ENCODE measurements at places on chromosomes 13 and 19. TPM values are rescaled to one million over a fixed set of nuclear protein-coding genes. Genes with fewer than 3 reads are reported as not detected.

SLC27A5 gene
- 8.8 TPM for total RNA-seq

KLK6 gene
- total RNA-seq, result not detected

ATP12A gene
- not detected for total RNA-seq

- H3K27me3 ChIP-seq, result no peaks in the 10 kb centered on the region
- DNase-seq, result no peak
- H3K27ac ChIP-seq, result no peak overlapping the region
- peaks cover 16% of the 10 kb centered on the region for H3K36me3 ChIP-seq
- no peak overlapping the region for H3K4me3 ChIP-seq
Observed at GRCh38 chr19:3053218-3053621, 9.1 kb downstream of the TLE5 start.

GRCh38 chr13:73168953-73169401 is 110.2 kb downstream of the KLF5 start:
- H3K4me3 ChIP-seq, result no peak overlapping the region
- DNase-seq, result no peak
- peaks cover 13% of the 10 kb centered on the region for H3K4me1 ChIP-seq

DNA sequence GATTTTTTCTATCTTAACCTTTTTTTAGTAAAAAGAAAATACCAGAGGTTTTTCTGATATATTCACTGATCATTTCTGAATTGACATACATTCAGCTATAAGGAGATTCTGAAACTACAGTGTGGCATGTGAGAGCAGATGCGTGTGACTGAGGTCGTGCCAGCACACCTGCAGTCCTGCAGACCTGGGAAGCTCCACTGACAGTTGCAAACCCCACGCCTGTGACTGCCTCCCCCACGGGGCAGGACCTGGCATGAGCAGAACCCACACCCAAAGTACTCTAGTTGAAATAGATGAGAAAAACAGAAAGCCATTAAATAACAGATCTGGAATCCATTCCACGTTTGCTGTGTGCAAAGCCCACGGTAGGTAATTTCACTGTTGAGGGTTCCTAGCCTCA is 80.7 kb downstream of the TEX29 start:
- no peak overlapping the region for H3K27ac ChIP-seq
- DNase-seq, result no peak
- no peaks in the 10 kb centered on the region for H3K4me1 ChIP-seq
- H3K4me3 ChIP-seq, result no peak overlapping the region
- peaks cover 17% of the 10 kb centered on the region for H3K27me3 ChIP-seq

DNA sequence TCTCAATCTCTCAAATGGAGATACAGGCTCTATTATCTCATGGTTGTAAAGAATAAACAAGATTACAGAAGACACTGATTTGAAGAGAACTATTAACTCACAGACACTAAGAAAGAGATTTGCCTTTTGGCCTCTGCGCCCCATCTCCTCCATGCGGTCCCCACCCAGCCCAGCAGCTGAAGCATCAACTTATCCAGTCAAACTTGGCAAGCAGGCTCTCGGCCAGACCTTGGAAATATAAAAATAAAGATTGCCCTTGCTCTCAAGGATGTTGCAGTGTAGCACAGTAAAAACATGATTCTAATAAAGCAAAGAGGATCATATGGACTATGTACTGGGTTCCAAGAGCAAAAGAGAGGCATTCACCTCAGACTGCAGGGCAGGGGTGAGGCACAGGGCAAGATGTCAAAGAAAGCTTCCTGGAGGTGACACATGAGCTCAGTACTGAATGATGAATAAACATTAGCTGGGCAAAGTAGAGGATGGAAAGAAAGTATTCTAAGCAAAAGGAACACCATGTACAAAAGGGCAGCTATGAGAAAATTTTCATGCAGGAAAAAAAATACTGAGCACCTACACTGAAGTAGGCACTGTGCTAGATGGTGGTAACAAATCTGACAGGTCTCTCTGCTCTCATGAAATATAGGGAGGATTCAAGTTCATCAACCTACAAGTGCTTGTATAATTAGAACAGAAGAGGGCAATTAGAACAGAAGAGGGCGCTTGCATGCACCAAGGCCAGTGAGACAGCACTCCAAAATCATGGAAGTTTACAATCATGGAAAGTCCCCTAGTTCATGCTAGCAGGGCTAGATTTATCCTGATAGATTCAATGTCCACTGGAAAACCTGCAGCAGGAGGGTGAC is 85.0 kb downstream of the SACS start:
- H3K36me3 ChIP-seq, result peaks cover 57% of the 10 kb centered on the region
- H3K4me3 ChIP-seq, result no peak overlapping the region
- H3K27ac ChIP-seq, result peak overlapping the region; percentile 32

DNA sequence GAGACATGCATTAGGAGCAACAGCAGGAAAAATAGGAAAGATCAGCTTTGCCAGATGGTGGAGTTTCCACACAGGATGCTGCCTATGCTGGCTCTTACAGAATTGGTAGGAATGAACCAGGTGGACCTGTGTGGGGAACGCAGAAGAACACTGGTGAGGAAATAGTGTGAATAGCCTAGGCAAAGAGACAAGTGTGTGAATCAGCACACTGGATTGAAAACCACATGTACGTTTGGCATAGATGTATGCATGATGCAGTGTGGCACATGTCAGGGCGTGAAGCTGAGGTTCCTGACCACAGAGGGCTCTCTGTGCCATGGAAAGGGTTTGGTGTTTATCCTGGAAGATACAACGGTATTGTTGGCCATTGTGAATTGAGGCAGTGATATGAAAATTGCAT is 156.5 kb upstream of the SLC10A2 start:
- no peak overlapping the region for H3K27ac ChIP-seq
- H3K27me3 ChIP-seq, result no peaks in the 10 kb centered on the region
- H3K4me1 ChIP-seq, result no peaks in the 10 kb centered on the region
- DNase-seq, result no peak

DNA sequence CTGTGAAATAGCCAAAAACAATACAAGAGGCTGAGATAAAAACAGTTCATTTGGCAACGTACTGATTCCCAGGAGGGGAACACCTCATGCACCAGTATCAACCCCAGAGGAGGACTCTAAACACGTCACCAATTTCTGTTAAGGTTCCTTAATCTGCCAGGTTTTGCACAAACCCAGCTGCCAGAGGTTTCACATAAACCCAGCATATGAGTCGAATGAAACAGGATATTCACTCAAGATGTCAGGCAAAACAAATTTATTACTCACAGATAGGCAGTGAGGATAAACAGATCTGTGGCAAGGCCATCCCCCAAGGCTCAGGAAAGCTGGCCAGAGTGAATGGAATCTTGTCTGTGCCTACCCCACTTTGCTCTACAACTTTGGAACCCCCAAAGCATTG is 210.9 kb downstream of the GPC5 start:
- DNase-seq, result no peak
- peaks cover 20% of the 10 kb centered on the region for H3K4me1 ChIP-seq
- peaks cover 2% of the 10 kb centered on the region for H3K36me3 ChIP-seq
- H3K27me3 ChIP-seq, result no peaks in the 10 kb centered on the region
- H3K4me3 ChIP-seq, result no peak overlapping the region

- peaks cover 12% of the 10 kb centered on the region for H3K27me3 ChIP-seq
- H3K27ac ChIP-seq, result no peak overlapping the region
- no peak overlapping the region for H3K4me3 ChIP-seq
Observed at GRCh38 chr13:97695684-97696083, 257.8 kb upstream of the IPO5 start.
